Effector memory CD4-positive, alpha-beta T cell (primary cell): ENCODE measurements at places on chromosomes 1 and 21.

GRCh38 chr1:205709640-205710039, 29.3 kb upstream of the SLC45A3 start:
- DNase-seq = no peak

- DNase-seq = no peak
Measured at GRCh38 chr1:15130607-15131006, 22.9 kb upstream of the TMEM51 start.

DNA sequence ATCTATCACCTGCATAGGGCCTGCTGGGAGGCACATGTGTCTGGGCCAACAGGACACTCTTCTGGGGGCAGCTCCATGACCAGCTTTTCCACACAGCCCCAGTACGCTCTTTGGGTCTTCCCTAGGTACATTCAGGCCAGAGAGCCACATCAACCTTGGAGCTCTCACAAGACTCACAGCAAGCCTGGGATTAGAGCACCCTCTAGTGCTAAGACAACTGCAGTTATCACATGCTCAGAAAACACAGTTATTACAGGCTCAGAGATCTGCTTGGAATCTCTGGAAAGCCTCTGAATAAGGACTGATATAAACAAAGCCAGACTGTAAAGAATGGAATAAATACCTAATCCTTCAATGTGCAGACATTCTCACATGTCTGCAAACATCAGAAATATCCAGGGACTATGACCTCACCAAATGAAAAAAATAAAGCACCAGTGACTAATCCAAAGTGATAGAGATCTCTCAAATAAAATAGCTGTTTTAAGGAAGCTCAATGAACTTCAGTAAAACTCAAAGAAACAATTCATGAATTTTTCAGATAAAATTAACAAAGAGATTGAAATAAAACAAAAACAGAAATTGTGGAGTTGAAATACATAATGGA, 563.9 kb upstream of the NR5A2 start:
- DNase-seq = no peak

DNA sequence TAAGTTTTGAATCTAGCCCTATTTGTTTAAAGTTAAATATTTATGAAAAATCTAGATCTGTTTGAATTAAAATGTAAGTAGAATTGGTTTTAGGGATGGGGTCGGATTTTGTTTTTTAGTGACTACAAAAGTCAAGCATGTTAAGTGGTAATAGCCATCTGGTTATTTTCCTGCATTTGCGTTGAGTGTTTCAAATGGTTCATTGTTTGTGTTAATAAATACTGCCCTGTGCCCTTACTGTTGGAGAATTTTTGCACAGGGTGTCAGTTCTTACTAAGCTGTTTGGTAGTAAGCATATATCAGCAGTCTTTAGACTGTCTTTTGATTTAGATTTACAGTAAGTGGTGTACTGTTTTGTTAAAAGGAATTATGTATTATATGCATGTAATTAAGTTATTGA, 46.1 kb upstream of the TARS2 start:
- no peak for DNase-seq

DNA sequence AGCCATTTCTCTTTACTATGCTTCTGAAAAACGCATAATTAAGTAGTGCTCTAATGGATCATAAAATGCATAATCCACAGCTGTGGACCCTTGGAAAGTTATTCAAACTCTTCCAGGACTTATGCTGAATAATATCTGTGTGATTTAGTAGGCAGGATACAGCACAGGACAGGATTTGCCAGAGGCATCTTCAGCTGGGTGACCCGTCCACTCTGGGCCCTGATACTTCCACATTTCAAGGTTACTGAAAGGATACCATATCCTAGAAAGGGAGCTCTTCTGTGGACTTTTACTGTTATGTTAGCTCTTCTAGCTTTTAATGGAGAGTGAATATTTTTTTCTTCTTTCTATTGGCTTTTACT, 49.6 kb downstream of the MAP10 start:
- DNase-seq = no peak

DNA sequence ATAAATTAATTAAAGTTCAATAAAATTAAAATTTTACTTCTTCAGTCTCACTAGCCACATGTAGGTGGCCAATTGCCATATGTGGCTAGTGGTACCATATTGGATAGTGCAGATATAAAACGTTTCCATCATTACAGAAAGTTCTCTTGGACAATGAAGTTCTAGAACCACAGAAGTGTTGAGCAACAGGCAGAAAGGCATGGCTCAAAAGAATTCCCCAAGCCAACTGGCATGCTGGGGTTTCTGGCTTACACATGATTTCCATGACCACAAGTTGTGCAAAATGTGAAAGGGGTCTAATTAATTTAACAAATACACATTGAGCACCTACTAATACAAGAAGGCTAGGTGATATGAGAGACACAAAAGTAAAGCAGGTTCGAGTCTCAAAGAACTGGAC, 72.2 kb upstream of the CDC42BPA start:
- DNase-seq = no peak

- DNase-seq = no peak
Measured at GRCh38 chr1:210244746-210245367, 12.3 kb downstream of the SERTAD4 start.

DNA sequence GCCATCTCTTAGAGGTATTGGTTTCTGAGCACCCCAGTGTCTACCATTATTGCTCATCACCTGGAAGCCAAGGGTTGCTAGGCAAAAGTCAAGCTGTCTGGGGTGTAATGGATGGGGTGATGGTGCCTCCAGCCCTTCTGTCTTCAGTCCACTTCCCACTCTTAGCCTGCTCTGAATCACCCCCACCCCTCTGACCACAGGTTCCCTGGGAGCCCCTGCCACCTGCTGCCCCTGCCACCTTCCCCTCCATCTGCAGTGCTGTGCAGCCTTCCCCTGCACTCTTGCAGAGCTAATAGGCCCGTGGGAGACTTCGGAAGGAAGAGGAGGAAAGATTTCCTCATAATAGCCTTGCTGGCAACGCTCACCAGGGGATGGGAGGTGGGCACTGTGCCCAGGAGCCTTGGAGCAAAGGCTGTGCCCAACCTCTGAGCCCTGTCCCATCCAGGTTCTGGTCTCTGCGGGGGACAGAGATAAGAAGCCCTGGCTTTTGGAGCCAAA, 35.5 kb downstream of the CAPN2 start:
- DNase-seq = no peak

DNA sequence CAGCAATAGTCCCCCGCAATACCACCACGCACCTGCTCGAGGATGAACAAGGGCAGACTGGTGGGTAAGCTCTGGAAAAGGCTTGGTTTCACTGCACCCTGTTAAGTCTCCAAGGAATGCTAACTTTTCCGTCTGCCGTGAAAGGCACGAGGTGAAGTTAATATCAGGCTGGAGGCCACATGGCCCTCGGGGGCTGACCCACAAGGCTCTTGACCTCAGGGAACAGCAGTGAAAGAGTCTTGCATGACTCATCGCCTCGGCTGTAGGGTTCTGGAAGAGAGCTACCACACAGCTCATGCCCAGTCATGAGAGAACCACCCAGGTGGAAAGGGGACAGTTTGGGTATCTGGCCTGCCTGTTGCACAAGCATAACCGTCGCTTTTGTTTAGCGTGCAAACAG, 24.7 kb downstream of the SCCPDH start:
- no peak for DNase-seq

- no peak for DNase-seq
Measured at GRCh38 chr1:50667272-50667671, 244.0 kb upstream of the DMRTA2 start.

DNA sequence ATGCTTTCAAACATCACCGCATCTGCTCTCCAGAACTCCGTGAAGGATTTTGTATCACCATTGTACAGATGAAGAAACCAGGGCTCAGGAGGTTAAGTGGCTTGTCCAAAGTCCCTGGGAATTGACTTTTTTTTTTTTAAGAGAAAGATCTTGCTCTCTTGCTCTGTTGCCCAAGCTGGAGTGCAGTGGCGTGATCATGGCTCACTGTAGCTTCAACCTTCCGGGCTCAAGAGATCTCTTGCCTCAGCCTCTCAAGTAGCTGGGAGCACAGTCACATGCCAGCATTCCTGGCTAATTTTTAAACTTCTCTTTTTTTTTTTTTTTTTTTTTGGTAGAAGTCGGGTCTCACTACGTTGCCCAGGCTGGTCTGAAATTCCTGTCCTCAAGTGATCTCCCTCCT, 6.9 kb upstream of the TAS1R2 start:
- no peak for DNase-seq
